ENCODE measurements at places on chromosomes 12 and 14. TPM values are rescaled to one million over a fixed set of nuclear protein-coding genes. Genes with fewer than 3 reads are reported as not detected.

The EIF2S3B gene
- total RNA-seq: 0.52 TPM

The KRT74 gene
- not detected for total RNA-seq

The MYH6 gene
- 3.4 TPM for total RNA-seq

The AHSA1 gene
- 120 TPM for total RNA-seq

The TGM1 gene
- 12.3 TPM for total RNA-seq

The NRIP2 gene
- total RNA-seq: 0.61 TPM

The CISTR gene
- total RNA-seq: not detected

The ENDOU gene
- 0.32 TPM for total RNA-seq

The CABP1 gene
- 0.23 TPM for total RNA-seq

The C1RL gene
- total RNA-seq: 91.6 TPM

The CPSF6 gene
- 53.4 TPM for total RNA-seq

The CAPZA3 gene
- not detected for total RNA-seq

The WDHD1 gene
- 3.5 TPM for total RNA-seq

The PRB2 gene
- not detected for total RNA-seq

The RIMBP2 gene
- total RNA-seq: 0.09 TPM

The KRT71 gene
- not detected for total RNA-seq

The GLI1 gene
- 1.4 TPM for total RNA-seq

The MEG3 gene
- 15.6 TPM for total RNA-seq

Measured in upper lobe of right lung (tissue), 1 donor.